ENCODE measurements at places on chromosomes 5 and 9.

- H3K4me3 ChIP-seq = no peak overlapping the region
- no peak overlapping the region for H3K27ac ChIP-seq
- H3K27me3 ChIP-seq = no peaks in the 10 kb centered on the region
- H3K36me3 ChIP-seq = no peaks in the 10 kb centered on the region
Observed at GRCh38 chr5:179908528-179908927, 831 bp upstream of the TBC1D9B start.

DNA sequence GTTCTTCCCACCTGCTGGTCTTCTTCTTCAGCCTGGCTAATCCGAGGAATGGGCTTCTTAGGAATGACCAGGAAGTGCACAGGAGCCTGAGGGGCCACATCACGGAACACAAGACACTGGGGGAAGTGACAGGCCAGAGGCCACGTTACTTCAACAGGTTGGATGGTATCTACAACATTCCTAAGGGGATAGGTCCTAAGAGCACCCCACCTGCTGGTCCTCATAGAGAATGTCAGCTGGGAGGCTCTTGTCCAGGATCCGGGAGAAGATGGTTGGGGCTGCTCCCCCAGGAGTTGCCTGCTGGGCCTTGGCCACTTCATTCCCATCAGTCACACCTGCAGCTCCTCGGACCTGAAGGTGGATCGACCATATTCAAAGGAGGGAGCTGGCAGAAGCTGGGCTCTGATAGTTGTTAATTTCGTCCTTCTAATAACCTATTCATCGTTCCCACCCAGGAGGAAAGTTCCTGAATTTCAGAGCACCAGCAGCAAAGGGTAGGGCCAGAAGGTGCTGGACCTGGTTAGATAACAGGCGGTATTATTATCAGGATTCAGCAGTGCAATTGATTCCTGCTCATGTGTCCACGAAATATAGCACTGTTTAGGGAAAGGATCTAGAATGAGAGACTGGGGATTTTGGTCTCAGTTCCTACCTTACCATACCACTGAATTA is 1.3 kb downstream of the HINT2 start:
- no peaks in the 10 kb centered on the region for H3K27me3 ChIP-seq
- H3K4me1 ChIP-seq = peaks cover 22% of the 10 kb centered on the region
- no peak for DNase-seq
- peaks cover 5% of the 10 kb centered on the region for H3K36me3 ChIP-seq
- H3K27ac ChIP-seq = no peak overlapping the region

DNA sequence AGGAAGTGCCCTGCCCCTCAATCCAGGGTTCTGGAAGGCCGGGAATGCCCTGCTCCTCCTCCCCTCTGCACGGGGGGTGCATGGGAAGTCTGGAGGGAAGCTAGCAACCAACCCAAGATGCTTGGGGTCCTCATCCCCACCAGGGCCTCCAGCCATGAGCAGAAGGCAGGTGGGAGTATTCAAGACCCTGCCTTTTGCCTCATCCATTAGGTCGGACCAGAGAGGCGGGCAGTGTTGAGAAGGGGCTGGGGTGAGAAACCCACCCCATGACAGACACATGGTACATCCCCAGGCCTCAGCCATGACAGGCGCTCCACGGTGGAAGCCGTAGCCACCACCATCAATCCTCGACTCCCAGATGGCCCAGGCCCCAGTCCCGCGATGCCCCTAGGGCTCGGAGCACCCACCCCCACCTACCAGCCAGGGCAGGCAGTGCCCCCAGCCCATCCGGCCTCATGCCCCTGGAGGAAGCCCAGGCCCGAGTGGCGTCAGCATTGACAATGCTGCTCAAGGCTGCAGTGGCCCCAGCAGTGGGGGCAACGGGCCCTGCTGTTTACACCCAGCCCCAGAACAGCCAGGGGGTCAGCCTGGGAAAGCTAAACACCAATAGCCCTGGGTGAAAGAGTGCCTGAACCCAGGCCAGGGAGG is 8.6 kb downstream of the NR5A1 start:
- H3K36me3 ChIP-seq = no peaks in the 10 kb centered on the region
- peaks cover 6% of the 10 kb centered on the region for H3K4me1 ChIP-seq
- no peak for DNase-seq
- no peak overlapping the region for H3K27ac ChIP-seq
- H3K27me3 ChIP-seq = peaks cover 2% of the 10 kb centered on the region

- no peak overlapping the region for H3K27ac ChIP-seq
- no peaks in the 10 kb centered on the region for H3K4me1 ChIP-seq
- H3K36me3 ChIP-seq = no peaks in the 10 kb centered on the region
- no peak for DNase-seq
- H3K27me3 ChIP-seq = no peaks in the 10 kb centered on the region
Observed at GRCh38 chr5:78821536-78822021, 163.5 kb downstream of the ARSB start.

DNA sequence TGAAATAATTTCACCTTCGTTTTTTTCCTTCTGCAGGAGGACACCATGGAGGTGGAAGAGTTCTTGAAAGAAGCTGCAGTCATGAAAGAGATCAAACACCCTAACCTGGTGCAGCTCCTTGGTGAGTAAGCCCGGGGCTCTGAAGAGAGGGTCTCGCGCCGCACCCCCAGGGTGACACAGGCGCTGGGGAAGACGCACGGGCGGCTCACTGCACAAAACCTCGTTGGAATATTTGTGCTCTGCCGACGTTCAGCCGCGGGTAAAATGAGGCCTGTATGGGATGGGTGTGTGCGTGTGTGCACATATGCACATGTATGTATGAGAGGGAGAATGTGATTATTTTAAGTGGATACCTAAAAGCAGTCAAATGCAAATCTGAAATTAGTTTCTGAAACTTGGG is 24.5 kb downstream of the QRFP start:
- no peak overlapping the region for H3K27ac ChIP-seq
- DNase-seq = no peak
- no peaks in the 10 kb centered on the region for H3K27me3 ChIP-seq
- peaks cover 30% of the 10 kb centered on the region for H3K36me3 ChIP-seq
- H3K4me3 ChIP-seq = no peak overlapping the region
- no peaks in the 10 kb centered on the region for H3K4me1 ChIP-seq

DNA sequence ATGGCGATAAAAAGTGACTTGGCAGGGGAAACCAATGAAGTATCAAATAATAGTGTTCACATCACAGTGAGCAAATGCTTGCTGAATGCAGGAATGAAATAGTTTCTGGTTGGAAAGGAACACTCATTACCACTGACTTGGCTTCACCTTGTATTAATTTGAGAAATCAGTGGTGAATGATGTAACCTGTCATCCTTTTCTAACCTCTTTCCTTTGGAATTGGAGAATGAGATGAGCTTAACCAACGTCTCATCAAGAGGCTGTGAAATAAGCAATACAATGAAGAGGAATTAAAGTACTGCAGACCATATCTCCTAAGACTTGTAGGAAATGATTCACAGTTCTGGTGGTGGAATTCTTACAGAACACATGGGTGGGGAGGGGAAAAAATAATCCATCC is 192.2 kb downstream of the DMAC1 start:
- H3K4me3 ChIP-seq = no peak overlapping the region
- H3K27ac ChIP-seq = no peak overlapping the region
- no peaks in the 10 kb centered on the region for H3K27me3 ChIP-seq
- H3K36me3 ChIP-seq = no peaks in the 10 kb centered on the region

DNA sequence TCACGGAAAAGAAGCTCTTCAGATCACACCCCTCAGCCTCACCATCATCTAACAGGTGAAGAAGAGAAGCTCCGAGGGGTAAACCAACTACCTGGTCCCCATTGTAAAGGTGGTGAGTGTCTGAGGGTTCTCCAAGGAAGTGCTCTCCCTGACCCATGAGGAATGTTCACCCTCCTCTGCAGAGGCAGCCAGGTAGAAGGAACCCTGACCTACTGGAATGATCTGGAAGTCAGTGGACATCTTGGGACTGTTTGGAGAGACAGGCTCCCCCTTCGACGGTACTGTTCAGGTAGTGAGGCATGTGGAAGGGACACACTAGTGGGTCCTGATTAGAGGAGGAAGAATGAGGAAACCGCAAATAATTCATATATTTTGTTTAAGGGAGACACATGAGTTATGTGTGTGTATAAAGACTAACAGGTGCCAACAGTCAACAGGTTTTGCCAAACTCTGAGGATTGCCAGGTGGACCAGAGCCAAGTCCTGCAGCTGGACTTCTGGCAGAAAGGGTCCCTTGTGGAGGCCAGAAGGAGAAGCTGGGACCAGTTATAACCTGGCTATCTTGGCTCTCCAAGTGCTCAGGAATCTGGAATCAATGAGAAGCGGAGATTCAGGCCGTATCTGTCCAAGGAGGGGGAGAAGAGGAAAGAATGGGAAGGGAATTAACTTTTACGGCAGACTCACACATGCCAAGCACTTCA is 3.0 kb upstream of the ZBTB34 start:
- peaks cover 13% of the 10 kb centered on the region for H3K4me1 ChIP-seq
- DNase-seq = no peak
- no peak overlapping the region for H3K4me3 ChIP-seq
- H3K36me3 ChIP-seq = no peaks in the 10 kb centered on the region
- no peaks in the 10 kb centered on the region for H3K27me3 ChIP-seq

- no peaks in the 10 kb centered on the region for H3K4me1 ChIP-seq
- no peaks in the 10 kb centered on the region for H3K36me3 ChIP-seq
- no peak for DNase-seq
- no peak overlapping the region for H3K4me3 ChIP-seq
Observed at GRCh38 chr9:113701774-113702755, 174.0 kb upstream of the ZNF618 start.

- no peaks in the 10 kb centered on the region for H3K36me3 ChIP-seq
- no peaks in the 10 kb centered on the region for H3K27me3 ChIP-seq
- no peak overlapping the region for H3K4me3 ChIP-seq
- H3K27ac ChIP-seq = no peak overlapping the region
- no peak for DNase-seq
Observed at GRCh38 chr5:155786108-155786507, 540.9 kb upstream of the SGCD start.

GRCh38 chr5:113176196-113176595 is 199.6 kb downstream of the DCP2 start:
- no peak for DNase-seq
- no peaks in the 10 kb centered on the region for H3K36me3 ChIP-seq
- H3K4me1 ChIP-seq = no peaks in the 10 kb centered on the region
- no peak overlapping the region for H3K27ac ChIP-seq
- H3K27me3 ChIP-seq = no peaks in the 10 kb centered on the region
- no peak overlapping the region for H3K4me3 ChIP-seq

DNA sequence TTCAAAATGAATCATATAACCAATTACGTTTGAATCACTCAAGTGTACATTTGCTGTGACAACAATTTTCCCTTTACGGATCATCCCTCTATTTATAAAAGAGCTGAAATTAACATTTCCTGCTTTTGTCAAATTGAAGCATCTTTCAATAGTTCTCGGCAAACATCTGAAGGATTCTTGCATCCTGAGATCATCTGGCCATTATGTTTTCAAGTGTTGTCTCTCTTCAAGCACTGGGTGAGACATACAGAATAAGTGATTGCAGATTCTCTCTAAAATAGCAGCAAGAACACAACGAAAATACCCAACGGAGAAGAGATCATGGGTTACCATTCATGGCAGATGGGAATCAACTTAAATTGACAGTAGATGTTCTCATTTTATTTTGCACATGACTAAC is 283.4 kb upstream of the GRAMD2B start:
- no peaks in the 10 kb centered on the region for H3K36me3 ChIP-seq
- DNase-seq = no peak
- H3K27ac ChIP-seq = no peak overlapping the region

GRCh38 chr5:81848362-81848880 is 97.5 kb upstream of the SSBP2 start:
- peaks cover 24% of the 10 kb centered on the region for H3K4me1 ChIP-seq
- DNase-seq = no peak
- no peaks in the 10 kb centered on the region for H3K36me3 ChIP-seq

DNA sequence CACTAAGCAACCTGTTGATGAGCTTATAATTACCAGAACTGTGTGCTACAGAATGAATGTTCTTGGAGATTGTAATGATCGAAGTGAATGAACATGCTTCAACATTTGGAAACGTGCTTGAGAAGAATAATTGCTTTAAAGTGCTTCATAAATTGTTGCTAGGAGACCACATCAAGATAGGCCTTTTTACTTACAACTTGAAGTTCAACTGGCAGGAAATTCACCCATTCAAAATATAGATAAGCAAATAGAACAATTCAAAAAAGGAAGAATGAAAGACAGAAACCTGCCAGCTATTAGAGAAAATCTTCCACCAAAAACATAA is 38.0 kb upstream of the SLC44A1 start:
- H3K27me3 ChIP-seq = no peaks in the 10 kb centered on the region
- DNase-seq = no peak
- no peaks in the 10 kb centered on the region for H3K36me3 ChIP-seq
- H3K27ac ChIP-seq = no peak overlapping the region

- no peak for DNase-seq
- no peak overlapping the region for H3K4me3 ChIP-seq
Observed at GRCh38 chr5:172830876-172831662, 3.0 kb upstream of the ERGIC1 start.

DNA sequence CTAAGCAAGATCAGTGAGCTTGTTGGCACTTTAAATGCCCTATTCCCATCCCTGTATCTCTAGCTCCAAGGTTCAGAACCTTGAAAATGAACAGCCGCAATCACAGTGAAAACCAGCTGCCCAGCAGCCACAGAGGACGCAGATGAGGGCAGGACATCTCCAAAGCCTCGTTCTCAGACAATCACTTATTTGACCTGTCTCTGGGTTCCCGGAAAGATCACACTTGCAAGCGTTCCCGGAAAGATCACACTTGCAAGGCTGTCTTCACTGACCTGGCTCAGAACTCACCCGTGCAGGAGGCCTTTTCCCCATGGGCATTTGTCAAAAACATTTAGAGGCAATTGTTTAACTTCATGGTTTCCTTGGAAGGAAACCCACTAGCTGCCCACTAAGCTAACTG is 25.7 kb downstream of the IPPK start:
- H3K4me1 ChIP-seq = no peaks in the 10 kb centered on the region
- H3K36me3 ChIP-seq = peaks cover 87% of the 10 kb centered on the region
- no peak overlapping the region for H3K27ac ChIP-seq

- H3K4me3 ChIP-seq = no peak overlapping the region
- no peaks in the 10 kb centered on the region for H3K4me1 ChIP-seq
- H3K36me3 ChIP-seq = no peaks in the 10 kb centered on the region
- H3K27ac ChIP-seq = no peak overlapping the region
- H3K27me3 ChIP-seq = no peaks in the 10 kb centered on the region
Observed at GRCh38 chr9:75410405-75410804, 322.1 kb downstream of the OSTF1 start.

DNA sequence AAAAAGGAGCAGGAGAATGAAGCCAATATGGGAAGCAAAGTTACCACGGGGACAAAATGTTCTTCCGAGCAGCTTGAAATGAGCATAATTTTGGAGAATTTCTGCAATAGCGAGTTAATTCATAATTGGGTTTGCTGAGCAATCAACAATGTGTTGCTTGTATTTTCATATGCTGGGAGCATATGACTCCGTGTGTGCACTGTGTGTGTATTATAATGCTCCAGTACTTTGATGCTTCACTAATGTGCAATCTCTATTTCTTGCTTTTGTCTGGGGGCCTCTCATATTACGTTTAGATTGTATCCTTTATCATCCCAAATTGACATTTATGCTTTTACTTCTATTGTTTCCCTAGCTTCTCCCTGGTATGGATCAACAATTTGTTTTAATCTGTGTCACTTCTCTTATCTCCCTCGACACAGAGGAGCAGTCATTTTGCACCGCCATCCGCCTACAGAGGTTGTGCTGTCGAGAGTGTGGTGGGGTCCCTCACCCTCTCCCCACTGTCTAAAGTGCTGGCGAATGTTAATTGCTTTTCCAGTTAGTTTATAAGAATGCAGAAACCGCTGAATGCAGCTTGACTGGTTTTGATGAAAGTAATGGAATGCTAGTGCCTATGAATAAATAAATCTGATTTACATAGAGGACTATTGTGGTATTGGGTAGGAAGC is 372.5 kb upstream of the WWC1 start:
- H3K4me3 ChIP-seq = no peak overlapping the region
- no peak overlapping the region for H3K27ac ChIP-seq
- no peak for DNase-seq
- no peaks in the 10 kb centered on the region for H3K36me3 ChIP-seq
- H3K4me1 ChIP-seq = no peaks in the 10 kb centered on the region
